ENCODE measurements at places on chromosomes 3 and 15. TPM values are rescaled to one million over a fixed set of nuclear protein-coding genes. Genes with fewer than 3 reads are reported as not detected.

Gene TMF1
- total RNA-seq, result 8.6 TPM

Gene FGD5
- not detected for total RNA-seq

Gene MOBP
- total RNA-seq, result not detected

Gene COX17
- 100 TPM for total RNA-seq

Gene XYLB
- total RNA-seq, result 1.3 TPM

Gene GOLGA6L10
- not detected for total RNA-seq

Gene SEMA6D
- 10.4 TPM for total RNA-seq

Gene ERICH6
- total RNA-seq, result 0.06 TPM

- no peak for DNase-seq
Observed at GRCh38 chr15:29308299-29308698, 38.7 kb upstream of the NSMCE3 start.

DNA sequence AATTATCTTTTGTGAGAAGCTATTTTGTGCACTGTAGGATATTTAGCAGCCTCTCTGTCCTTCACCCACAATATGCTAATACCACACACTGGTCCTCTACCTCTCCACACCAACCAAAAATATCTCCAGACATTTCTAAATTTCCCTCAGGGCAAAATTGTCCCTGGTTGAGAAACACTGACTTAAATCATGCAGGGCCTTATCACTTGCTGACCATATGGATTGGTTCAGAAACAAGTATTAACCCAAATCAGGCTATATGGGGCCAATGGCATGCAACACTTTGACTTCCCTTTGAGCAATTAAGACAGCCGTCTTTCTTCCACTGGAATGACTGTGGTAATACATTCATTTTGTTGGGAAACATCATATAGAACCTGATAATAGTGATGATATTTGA, 251.1 kb downstream of the CNTN3 start:
- no peak for DNase-seq

GRCh38 chr15:92111751-92112150, 258.2 kb downstream of the SLCO3A1 start:
- DNase-seq, result no peak

- DNase-seq, result no peak
Observed at GRCh38 chr15:80873366-80873952, 94.3 kb downstream of the CEMIP start.

- no peak for DNase-seq
Observed at GRCh38 chr3:113103588-113103987, 107.8 kb upstream of the BOC start.

DNA sequence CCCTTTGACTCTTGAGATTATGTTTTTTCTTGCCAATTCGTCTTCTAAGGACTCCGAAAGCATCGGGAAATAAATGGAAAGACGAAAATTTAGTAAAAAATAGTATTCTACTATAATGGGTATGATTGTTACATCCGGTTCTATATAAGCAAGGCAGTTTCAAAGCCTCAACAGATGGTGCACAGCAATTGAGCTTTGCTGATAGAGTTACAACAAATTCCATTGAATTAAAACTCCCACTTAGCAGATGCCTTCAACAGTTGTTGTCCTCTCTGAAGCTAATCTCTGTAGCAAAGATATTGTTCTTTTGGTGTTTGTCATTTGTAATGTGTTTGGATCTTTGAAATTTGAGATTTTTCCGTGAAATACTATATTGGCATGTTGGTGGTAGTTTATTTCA, 16.1 kb upstream of the GHSR start:
- no peak for DNase-seq

- no peak for DNase-seq
Observed at GRCh38 chr3:78402720-78403119, 1362.8 kb downstream of the ROBO2 start.

GRCh38 chr3:66554178-66554577, 53.4 kb upstream of the LRIG1 start:
- DNase-seq, result peak; percentile 38

GRCh38 chr3:142940472-142940871, 23.0 kb downstream of the PAQR9 start:
- DNase-seq, result peak; percentile 53

DNA sequence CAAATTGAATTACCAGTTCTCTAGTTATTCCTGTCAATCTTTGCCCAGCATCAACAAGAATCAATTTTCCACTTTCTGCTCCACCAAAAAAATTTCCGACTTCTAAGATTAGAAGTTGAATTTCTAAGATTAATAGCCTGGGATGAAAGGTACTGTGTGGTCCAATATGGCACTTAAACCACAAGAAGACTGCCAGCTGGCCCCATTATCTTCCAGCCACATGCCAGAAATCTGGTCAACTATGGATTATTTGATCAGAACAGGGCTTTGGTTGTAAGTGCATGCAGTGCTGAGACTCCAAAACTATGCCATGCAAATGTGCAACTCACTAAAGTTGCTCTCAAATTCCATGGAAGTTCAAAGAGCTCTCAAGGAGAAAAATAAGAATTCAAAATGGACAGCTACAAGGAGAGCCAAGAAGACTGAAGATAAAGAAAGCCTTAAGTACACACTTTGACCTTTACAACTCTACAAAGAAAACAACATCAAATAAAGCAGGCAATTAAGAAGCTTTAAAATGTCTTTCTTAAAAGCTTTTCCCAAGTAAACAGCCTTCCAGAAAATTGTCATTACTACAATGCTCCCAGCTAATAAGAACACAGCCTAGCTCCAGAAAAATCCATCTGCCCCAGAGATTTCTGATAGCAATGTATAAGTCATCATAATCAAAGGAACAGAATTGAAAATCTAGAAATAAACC, 64.2 kb downstream of the ST3GAL6 start:
- DNase-seq, result no peak

GRCh38 chr3:32208447-32208846, 30.0 kb upstream of the CMTM8 start:
- no peak for DNase-seq

- no peak for DNase-seq
Observed at GRCh38 chr3:14393440-14394106, 8.8 kb upstream of the SLC6A6 start.

- DNase-seq, result no peak
Observed at GRCh38 chr15:70348581-70349344, 251.0 kb upstream of the TLE3 start.

GRCh38 chr3:11074011-11074410, 80.3 kb upstream of the HRH1 start:
- no peak for DNase-seq

DNA sequence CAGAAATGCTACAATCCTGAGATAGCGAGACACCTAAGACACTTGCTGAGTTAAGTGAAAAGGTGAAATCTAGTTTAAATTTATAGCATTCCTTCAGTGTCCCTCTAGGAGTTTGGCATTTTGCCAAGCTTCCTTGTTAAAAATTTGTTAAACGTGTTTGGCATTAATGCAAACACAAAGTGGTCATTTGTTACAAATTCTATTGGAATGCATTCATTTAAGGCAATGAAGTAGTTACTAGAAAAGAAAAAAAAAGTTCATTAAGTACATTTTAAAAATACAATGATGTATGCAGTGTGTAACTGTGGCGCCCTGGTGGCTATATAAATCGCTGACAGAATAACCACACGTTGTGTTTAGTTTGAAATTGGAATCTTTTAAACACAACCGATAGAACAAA, 31.3 kb upstream of the WNT5A start:
- DNase-seq, result no peak

DNA sequence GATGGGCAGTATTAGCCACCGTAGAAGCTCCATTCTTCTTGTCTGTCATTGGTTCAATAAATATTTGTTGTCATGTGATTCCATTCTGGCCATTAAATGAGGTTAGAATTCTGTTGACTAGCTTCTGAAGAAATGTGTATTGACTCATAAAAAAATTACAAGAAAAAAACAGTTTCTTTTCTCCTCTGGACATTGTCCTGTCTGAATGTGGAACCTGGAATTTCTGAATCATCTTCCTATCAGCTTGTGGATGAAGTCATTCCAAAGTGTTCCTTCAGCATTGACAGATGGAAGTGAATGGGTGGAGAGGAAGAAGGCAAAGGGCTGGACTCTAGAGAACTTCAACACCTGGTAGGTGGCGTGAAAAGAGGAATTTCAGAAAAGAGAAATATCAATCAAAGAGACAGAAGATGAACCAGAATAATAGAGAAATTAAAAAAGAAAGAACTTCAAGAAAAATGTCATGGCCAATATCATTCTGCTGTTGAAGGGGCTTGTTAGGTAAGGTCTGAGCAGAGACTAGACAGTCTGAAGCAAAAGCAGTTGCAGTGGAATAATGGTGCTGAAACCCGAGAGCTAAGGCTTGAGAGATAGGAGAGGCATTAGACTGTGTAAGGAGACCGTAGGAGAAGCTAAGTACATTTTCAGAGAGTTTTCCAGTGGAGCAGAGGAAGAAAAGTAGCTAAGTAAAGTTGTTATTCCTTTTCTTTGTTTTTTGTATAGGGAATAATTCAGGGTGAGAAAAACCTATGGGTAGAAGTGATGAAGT, 806.6 kb downstream of the SQOR start:
- DNase-seq, result peak; percentile 24

All from H4 (cell line).